Central memory CD8-positive, alpha-beta T cell (primary cell): ENCODE measurements at places on chromosomes 5 and 9.

DNA sequence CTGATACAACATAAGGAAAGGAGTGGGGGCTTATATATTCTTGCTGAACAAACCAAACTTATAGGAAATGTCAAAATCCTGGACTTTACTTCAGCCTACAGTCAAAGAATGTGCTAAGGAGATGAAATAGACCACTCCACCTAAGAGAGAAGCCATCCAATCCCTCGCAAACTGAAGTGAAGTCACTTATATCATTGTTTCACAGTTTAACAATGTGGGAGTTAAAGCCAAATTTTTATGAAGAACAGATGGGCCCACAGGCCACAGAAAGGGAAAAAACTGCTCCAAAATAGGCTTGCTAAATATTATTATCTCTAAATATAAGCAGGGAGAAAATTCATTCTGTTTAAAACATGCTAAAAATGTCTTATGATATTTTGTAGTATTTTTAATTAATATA is 233.3 kb downstream of the GAS1 start:
- DNase-seq, result no peak

GRCh38 chr5:3451961-3452360 is 143.7 kb upstream of the IRX1 start:
- no peak for DNase-seq

DNA sequence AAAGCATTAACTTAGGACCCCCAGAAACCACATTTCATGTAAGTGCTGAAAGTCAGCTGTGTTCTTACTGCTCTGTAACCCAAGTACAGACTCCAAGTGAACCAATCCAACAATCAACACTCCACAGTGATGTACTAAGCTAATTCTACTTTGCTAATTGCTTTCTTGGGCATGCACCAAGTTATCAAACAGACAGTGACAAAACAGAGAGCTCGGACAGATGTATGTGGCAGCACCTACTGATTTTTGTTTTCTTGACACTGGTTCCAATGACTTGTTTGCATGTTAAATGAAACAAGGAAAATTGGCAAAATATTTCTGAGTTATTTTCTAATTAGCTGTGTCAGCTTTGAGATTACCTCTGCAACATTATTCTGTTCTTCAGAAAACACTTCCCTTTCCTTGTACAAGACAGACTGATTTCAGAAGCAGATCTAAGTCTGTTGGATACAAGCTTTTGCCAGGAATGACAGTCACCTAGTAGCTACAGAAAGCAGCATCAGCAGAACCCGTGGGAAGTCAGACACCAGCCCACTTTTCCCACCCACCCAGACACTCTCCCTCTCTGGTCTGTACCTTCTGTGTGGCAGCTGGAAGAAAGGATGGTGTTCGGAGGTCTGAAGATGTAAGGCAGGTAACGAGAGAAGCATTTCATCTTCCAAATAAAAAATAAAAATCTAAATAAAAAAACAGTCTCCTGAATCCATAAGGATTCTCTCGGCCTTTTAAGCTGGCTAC is 176.7 kb upstream of the PPP2R2B start:
- DNase-seq, result no peak

- no peak for DNase-seq
These were observed 1.1 kb upstream of the TLX3 start for GRCh38 chr5:171307789-171308452.

DNA sequence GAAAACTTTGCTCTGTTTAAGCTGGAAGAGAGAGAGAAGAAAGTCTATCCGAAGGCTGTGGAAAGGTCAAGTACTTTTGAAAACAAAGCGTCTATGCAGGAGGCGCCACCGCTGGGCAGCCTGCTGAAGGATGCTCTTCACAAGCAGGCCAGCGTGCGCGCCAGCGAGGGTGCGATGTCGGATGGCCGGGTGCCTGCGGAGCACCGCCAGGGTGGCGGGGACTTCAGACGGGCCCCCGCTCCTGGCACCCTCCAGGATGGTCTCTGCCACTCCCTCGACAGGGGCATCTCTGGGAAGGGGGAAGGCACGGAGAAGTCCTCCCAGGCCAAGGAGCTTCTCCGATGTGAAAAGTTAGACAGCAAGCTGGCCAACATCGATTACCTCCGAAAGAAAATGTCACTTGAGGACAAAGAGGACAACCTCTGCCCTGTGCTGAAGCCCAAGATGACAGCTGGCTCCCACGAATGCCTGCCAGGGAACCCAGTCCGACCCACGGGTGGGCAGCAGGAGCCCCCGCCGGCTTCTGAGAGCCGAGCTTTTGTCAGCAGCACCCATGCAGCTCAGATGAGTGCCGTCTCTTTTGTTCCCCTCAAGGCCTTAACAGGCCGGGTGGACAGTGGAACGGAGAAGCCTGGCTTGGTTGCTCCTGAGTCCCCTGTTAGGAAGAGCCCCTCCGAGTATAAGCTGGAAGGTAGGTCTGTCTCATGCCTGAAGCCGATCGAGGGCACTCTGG is 32.6 kb downstream of the CD180 start:
- no peak for DNase-seq

DNA sequence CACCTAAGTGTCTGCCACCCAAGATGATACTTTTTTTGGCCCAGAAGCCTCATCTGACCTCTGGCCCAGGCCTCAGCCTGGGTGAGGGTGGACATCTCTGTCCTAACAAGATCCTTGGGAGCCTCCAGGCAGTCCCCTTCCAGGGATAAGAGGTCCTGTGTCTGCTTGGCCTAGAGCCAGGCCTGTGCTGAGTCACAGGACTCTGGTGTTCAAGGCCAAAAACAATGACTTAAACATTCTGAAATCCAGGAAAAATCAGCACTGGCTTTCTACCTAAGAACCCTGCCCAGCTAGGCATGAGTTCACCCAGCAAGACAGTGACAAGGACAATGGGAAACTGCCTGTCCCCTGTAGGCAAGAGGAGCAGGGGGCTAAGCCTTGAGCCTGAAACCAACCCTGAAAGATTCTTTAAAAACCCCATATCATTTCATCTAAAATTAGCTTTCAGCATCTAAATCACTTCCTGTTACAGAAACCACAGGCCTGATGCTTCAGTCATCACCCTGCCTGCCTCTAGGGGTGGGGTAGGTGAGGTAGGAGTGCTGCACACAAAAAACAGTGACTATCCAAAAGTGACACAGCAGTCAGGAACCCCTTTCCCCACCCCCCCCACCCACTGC is 29.9 kb downstream of the CSF2 start:
- peak; percentile 68 for DNase-seq

GRCh38 chr9:101635473-101635872 is 40.7 kb upstream of the PPP3R2 start:
- no peak for DNase-seq

DNA sequence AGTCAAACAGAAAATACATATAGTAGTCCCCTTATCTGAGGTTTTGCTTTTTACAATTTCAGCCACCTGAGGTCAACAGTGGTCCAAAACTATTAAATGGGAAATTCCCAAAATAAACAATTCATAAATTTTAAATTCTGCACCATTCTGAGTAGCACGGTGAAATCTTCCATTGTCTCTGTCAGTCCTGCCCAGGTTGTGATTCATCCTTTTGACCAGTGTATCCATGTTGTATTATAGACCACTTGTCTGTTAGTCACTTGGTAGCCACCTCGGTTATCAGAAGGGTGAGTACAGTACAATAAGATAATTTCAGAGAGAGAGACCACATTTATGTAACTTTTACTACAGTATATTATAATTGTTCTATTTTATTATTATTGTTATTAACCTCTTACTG is 2.8 kb downstream of the CCDC152 start:
- no peak for DNase-seq

- DNase-seq, result no peak
These were observed 288.9 kb downstream of the RAB3C start for GRCh38 chr5:58871648-58872242.
